ENCODE measurements at places on chromosomes 12 and 14.

DNA sequence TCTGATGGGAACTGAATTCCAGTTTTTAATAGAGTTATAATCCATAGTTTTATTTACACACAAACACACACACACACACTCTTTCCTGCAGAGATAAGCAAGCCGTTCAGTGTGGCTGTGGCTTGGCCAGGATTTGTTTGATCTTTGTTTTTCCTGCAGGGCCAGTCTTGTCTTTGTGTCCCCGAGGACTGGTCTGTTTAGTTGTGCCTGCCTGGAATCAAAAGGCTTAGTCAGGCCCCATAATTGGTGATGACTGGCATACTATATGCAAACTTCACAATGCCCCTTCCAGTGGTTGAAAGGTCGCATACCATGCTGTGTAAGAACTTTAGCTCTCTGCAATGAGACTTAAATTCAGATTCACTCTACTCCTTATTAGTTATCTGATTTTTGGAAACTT, 26.0 kb downstream of the WBP11 start:
- no peaks in the 10 kb centered on the region for H3K27me3 ChIP-seq
- H3K36me3 ChIP-seq, result no peaks in the 10 kb centered on the region
- no peak overlapping the region for H3K4me3 ChIP-seq
- no peak overlapping the region for H3K27ac ChIP-seq
- DNase-seq, result no peak
- peaks cover 14% of the 10 kb centered on the region for H3K4me1 ChIP-seq

GRCh38 chr12:26719852-26720251, 113.1 kb downstream of the ITPR2 start:
- peaks cover 19% of the 10 kb centered on the region for H3K36me3 ChIP-seq
- no peak for DNase-seq
- H3K4me3 ChIP-seq, result no peak overlapping the region
- no peaks in the 10 kb centered on the region for H3K27me3 ChIP-seq

GRCh38 chr12:92859650-92860386, 69.3 kb downstream of the EEA1 start:
- H3K36me3 ChIP-seq, result peaks cover 67% of the 10 kb centered on the region
- H3K27ac ChIP-seq, result no peak overlapping the region
- no peak overlapping the region for H3K4me3 ChIP-seq
- H3K27me3 ChIP-seq, result no peaks in the 10 kb centered on the region

DNA sequence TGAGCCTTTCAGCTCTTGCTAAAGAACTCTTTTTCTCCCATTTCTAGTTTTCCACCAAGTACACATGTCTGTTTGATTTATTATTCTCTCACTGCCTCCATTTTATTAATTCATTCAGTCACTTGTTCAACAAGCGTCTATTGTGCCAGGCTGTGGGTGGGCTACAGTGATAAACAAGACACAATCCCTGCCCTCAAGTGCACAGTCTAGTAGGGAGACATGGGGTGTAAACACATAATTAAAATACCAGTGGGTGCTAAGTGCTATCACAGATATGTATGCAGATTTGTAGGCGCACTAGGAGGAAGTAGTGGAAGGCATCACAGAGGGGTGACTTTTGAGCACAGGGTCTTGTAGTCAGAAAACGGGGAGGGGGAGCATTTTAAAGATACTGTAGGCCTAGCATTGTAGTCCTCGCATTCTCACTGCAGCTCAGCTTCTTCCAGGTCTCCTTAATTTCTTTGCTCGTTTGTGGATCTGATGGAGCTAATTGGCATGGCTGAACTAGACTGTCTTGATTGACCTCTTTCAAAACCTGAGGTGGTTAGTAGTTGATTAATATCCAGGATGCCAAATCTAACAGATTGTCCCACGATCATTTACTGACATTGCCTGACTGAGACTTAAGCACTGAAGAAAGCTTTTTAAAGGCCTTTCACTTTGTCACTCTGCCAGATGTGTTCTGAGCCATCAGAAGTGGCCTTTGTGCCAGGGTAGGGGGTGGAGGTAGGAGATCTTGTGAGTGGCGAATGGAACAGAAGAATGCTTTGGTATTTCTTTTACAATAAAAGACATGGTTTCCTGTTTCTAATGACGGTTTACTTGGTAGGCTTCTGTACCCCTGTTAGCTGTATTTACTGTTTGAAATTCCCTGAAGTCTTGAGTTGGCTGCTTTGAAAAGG, 116.9 kb downstream of the DIP2B start:
- peak; percentile 79 for DNase-seq
- peak overlapping the region; percentile 78 for H3K27ac ChIP-seq
- no peak overlapping the region for H3K4me3 ChIP-seq
- H3K27me3 ChIP-seq, result no peaks in the 10 kb centered on the region
- peaks cover 7% of the 10 kb centered on the region for H3K36me3 ChIP-seq
- H3K4me1 ChIP-seq, result peaks cover 78% of the 10 kb centered on the region

DNA sequence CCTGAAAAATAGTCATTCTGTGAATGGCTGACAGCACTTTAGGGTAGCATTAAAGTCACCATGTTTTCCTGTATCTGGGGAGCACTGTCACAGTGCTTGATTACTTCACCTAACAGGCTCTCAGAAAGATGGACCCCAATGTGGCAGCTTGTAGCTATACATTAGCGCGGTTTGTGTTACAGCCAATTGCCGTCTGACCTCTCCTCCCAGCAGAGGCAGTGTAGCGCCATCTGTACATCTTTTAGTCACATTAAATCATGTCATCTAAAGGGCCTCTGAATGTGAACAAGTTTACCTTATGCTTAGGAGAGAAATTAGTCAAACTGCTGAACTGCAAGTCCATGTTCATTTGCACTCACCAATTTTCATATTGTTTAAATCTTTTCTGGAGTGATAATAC, 113.7 kb downstream of the LMO3 start:
- H3K27ac ChIP-seq, result no peak overlapping the region
- no peak for DNase-seq
- no peaks in the 10 kb centered on the region for H3K27me3 ChIP-seq
- H3K4me1 ChIP-seq, result no peaks in the 10 kb centered on the region
- H3K36me3 ChIP-seq, result no peaks in the 10 kb centered on the region
- no peak overlapping the region for H3K4me3 ChIP-seq

GRCh38 chr14:58794993-58795762, 157.4 kb downstream of the DACT1 start:
- H3K27me3 ChIP-seq, result no peaks in the 10 kb centered on the region
- H3K4me3 ChIP-seq, result no peak overlapping the region
- H3K4me1 ChIP-seq, result no peaks in the 10 kb centered on the region
- no peaks in the 10 kb centered on the region for H3K36me3 ChIP-seq
- H3K27ac ChIP-seq, result no peak overlapping the region
- no peak for DNase-seq

DNA sequence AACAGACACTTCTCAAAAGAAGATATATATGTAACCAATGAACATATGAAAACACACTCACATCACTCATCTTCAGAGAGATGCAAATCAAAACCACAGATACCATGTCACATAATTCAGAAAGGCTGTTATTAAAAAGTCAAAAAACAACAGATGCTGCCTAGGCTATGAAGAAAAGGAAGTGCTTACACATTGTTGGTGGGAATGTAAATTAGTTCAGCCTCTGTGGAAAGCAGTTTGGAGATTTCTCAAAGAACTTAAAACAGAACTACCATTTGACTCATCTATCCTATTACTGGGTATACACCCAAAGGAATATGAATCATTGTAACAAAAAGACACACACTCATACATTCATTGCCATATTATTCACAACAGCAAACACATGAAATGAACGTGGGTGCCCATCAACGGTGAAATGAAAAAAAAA, 35.1 kb downstream of the EIF2S3B start:
- no peaks in the 10 kb centered on the region for H3K36me3 ChIP-seq
- H3K4me3 ChIP-seq, result no peak overlapping the region
- peaks cover 15% of the 10 kb centered on the region for H3K4me1 ChIP-seq
- no peak overlapping the region for H3K27ac ChIP-seq
- no peak for DNase-seq
- H3K27me3 ChIP-seq, result no peaks in the 10 kb centered on the region

GRCh38 chr12:94603434-94604365, 46.7 kb downstream of the TMCC3 start:
- no peak overlapping the region for H3K4me3 ChIP-seq
- no peaks in the 10 kb centered on the region for H3K27me3 ChIP-seq
- peak; percentile 24 for DNase-seq
- no peak overlapping the region for H3K27ac ChIP-seq
